ENCODE measurements at places on chromosomes 3 and 15.
A peak's percentile ranks its signal among the peaks of the same experiment; 100 is the strongest.

GRCh38 chr3:32450992-32451659 is 51.5 kb downstream of the CMTM6 start:
- DNase-seq: no peak

- DNase-seq: peak; percentile 68
Observed at GRCh38 chr3:118802325-118803095, 232.1 kb downstream of the IGSF11 start.

DNA sequence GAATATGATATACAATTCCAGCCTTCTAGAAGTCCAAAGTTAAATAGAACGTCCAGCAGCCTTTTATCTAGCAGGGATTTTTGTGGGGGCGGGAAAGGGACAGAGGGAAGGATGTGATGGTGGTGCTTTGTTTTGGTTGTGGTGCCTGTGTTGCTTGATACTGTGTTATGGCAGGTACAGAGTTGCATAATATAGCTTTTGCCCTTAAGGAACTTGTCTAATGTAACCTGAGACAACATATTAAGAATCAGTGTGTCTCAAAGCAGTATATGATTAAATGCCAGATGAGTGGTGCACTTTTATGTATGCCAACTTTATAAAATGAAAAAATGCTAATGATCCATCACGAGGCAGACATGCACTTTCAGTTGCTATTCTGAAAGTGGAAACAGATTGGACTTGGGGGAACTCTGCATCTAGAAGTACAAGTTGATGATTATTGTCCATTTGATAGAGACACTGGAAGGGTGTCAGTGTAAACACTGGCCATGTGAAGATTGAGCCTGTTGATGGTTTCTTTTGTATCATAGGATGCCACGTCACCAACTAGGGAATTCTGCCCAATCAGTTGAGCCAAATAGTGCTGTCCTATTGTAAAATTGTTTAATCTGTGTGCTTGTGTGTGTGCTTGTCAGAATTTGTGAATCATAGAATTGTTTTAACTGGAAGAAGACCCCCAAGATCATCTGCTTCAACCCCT is 23.0 kb downstream of the NEO1 start:
- no peak for DNase-seq

GRCh38 chr15:77554306-77555080 is 78.2 kb downstream of the LINGO1 start:
- DNase-seq: no peak

DNA sequence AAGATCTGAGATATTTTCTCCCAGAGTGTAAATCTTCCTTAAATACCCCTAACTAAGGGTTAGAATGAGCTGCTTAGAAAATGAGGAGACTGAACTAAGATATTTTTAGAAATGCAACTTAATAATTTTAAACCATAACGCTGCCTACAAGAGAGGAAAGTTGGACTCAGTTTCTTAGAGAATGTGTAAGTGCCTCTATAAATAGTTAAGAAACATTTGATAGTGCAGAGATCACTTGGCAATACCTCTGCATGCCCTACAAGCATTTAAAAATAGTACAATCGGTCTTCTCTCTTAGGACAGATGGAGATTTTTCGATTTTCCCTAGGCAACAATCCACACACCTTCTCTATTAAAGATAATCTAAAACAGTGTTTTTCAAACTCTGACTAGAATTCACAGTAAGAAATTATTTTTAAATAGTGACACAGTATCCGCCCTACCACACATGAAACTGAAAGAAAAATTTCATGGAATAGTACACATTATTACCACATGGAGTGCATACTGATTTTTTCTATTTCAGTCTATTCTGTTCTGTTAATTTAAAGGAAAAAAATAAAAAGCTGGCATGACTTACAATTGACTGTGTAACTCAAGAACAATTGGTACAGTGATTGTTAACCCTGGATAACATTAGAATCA is 83.2 kb downstream of the GADL1 start:
- no peak for DNase-seq
